ENCODE measurements at places on chromosomes 6 and 20.

DNA sequence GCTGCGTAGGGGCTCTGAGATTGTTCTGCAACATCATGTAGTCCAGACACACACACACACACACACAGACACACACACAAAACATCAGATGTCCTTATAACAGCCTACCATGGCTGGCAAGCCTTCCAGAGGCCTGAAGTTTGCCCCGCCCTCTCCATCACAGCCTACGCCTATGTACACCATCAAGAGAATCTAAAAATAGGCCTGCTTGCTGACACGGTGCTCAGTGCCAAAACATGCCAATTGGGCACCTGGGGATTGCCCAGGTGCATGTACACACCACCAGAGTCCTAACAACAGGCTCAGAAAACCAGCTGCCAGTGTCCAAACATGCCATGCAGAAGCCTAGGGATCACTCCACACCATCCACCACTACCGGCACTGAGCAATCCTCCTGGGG, 391.7 kb upstream of the SPTLC3 start:
- peak; percentile 15 for DNase-seq

DNA sequence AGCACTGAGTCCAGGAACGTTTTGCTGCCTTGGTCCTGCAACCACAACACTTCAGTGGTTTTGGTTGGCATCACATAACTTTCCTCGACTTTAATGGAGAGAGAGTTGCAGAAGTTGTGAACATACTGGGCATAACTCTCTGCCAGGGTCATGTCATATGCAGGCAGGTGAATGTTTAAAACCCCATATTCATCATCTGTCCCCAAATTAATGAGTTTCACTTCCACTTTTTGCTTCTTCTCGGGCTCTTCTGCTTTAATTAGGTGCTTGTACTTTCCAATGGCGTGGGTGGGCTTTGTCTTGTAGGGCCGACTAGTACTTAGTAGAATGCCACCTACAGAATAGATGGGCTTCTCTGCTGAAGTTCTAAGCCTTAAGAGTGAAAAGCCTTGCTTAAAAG, 45.2 kb upstream of the TFAP2A start:
- DNase-seq, result peak; percentile 53

GRCh38 chr20:34500823-34501222, 15.4 kb upstream of the DYNLRB1 start:
- no peak for DNase-seq

GRCh38 chr6:17725083-17725482, 18.4 kb upstream of the NUP153 start:
- no peak for DNase-seq

DNA sequence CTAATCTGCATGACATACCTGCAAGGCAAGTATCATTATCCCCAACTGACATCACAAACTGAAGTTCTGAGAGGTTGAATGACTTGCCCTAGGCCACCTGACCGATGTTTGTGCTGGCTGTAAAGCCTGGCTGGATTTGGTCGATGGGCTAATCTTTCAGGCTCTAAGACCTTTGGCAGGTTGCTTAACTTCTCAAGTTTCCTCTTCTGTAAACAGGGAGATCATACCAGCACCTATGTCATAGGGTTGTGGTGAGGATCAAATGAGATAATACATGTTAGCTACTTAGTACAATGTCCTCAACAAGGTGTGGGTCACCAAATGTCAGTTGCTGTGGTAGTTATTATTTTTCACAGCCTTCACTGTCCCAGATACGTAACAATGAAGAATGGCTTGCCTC, 14.2 kb downstream of the ANKRD66 start:
- no peak for DNase-seq

GRCh38 chr6:36223706-36224105, 27.2 kb downstream of the BRPF3 start:
- no peak for DNase-seq

DNA sequence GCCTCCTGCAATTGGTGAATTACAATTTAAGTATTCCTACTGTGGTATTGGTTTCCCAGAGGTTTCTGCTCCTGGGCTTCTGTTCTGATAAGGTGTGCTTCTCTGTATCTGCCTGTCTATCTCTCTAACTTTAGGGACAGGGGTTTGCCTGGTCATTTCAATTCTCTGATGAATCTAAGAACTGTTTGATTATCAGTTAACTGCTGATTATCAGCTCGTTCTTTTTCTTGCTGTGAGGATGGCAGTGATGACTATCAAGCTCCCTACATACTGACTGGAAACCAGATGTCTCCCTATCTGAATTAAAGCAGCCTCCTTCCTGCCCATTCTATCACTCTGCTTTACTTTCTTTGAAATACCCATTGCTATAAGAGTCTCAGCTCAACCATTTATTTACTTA, 120.5 kb downstream of the INSM1 start:
- no peak for DNase-seq

GRCh38 chr6:25250878-25251277, 28.3 kb upstream of the CARMIL1 start:
- DNase-seq, result peak; percentile 69

DNA sequence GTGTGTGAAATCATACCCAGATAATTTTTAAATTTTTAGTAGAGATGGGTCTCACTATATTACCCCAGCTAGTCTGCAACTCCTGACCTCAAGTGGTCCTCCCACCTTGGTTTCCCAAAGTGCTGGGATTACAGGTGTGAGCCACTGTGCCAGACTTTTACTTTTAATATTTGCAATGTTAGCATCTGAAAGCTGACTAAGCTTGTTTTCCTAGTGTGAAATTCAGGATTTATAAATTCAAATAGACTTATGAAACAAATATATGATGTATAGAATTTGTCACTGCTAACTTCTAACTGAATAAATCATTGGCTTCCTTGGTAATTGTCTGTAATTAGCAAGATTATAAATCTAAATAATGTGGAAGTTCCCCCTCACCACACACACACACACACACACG, 58.8 kb upstream of the SLC22A23 start:
- no peak for DNase-seq

GRCh38 chr6:5462856-5463255, 201.5 kb downstream of the FARS2 start:
- DNase-seq, result no peak

DNA sequence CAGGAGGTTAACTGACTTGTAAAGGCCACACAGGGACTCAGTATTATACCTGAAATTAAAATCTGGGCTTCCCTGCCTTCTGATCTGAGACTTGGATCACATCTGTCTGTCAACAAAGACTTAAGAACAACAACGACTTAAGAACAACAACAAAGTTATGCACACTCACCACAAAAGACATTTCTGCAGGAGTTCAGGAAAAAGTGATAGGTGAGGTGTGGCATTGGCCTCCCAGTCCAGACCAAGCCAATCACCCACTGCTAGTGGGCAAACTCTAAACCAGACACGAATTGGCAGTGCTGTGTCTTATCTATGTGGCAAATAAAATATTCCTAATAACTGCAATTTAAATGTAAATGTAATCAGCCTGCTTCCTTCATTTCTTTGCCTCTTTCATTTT, 61.3 kb downstream of the PRDM1 start:
- DNase-seq, result no peak

- no peak for DNase-seq
Observed at GRCh38 chr6:119921491-119922010, 572.0 kb upstream of the MAN1A1 start.

GRCh38 chr6:34491091-34491430, 25.2 kb downstream of the PACSIN1 start:
- DNase-seq, result no peak

DNA sequence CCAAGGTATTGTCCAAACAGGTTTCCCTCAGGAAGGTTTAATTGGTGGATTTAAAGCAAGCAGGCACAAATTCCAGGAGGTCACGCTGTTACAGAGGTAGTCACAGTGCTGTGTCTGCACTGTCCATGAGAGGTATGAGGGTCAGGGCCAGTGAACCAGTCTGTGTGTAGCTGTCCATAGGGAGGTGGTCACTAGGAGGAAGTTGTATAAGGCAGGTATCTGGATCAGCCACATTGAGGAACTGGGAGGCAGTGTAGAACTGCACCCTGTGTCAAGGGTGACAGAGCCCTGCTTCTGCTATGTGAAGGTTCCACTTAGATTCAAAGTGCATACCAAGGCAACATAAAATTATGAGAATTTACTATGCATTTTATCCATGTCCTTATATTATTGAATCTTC, 73.3 kb downstream of the MAP3K4 start:
- no peak for DNase-seq

- no peak for DNase-seq
Observed at GRCh38 chr20:7210910-7211309, 443.4 kb downstream of the BMP2 start.

DNA sequence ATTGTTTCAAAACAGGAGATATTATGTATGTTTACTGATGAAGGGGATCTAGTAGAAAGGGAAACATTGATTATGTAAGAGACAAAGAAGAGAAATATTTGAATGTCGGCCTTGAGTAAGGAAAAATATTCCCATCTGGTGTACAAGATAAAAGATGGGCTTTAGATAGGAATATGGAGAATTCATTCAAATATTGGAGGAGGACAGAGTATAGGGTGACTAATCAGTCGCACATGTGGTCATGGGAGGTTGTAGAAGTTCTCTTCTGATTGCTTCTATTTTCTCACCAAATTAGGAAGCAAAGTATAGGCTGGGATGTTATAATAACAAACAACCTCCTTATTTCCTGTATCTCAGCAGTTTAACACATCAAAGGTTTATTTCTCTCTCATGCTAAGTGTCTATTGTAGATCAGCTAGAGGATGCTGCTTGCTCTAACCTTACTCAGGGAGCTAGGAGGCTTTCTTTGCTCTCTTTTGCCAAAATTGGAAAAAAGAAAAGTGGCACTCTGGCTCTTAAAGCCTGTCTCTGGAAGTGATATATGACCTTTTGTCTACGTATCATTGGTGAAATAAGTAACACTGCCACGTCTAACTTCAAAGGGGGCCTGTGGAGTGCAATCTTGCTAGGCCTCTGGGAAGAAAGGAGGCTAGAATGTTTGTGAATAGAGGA, 1.2 kb upstream of the HDDC2 start:
- no peak for DNase-seq

DNA sequence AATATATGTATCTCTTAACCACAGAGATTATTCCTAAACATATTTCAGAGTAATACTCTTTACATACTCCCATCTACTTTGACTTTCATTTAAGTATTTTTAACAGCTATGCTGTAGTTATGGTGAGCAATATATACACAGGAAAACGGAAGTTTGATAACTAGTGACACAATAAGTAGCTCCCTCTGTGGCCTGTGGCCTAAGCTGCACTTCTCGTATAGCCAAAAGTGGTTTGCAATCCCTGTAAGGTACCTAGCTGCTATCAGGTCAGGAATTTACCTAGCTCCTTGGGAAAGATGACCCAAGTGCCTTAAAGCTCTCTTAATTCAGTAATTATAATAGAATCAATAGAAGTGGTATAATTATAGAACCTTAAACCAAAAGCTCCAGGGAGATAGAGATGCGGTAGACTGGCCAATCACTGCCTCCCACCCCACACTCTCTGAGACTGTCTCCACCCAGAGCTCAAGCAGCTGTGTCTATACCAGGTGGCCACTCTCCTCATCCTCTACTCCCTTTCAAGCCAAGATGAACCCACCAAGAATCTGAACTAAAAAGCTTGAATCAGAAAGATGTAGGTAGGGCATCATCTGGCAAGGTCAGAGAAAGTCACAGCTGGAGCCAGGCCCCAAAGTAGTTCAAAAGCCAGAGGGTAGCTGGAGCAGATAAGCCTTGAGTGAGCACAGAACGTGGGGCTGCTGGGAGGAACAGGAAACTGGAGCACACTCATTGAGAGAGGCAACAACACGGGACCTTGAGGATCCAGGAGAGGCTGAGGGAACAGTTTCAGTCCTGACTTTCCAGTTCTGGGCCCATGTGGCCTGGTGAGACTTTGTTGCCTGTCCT, 84.9 kb upstream of the ASF1A start:
- DNase-seq, result no peak

GRCh38 chr6:84348801-84349200, 121.4 kb upstream of the CEP162 start:
- DNase-seq, result no peak

DNA sequence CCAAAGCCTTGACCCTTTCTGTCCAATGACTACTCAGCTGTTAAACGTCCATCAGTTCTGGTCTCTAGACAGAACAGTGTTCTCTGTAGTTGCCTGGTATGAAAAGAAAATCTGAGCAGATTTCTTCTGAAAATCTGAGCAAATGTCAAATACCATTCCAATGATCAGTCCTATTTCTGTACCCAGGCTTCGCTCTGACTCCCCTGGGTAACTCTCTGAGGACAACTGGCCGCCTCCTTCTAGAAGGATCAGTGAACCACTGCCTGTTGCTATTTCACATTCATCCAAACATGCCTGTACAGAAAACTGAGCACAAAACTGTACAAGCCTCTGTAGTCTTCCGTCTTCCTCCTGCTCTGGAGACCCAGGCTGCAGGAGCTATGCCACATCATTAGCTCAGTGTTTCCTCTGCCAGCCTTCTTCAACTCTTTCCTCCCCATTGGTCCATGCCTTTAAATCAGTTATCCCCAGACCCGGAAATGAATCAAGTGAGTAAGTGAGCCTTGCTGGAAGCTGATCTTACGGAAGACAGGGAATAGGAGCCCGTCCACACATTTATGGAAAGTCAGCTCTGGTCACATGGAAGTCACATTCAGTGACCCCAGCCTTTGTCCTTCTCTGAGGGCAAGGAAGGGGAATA, 63.3 kb downstream of the DAAM2 start:
- no peak for DNase-seq

GRCh38 chr20:40291493-40292135, 397.4 kb downstream of the MAFB start:
- DNase-seq, result no peak

DNA sequence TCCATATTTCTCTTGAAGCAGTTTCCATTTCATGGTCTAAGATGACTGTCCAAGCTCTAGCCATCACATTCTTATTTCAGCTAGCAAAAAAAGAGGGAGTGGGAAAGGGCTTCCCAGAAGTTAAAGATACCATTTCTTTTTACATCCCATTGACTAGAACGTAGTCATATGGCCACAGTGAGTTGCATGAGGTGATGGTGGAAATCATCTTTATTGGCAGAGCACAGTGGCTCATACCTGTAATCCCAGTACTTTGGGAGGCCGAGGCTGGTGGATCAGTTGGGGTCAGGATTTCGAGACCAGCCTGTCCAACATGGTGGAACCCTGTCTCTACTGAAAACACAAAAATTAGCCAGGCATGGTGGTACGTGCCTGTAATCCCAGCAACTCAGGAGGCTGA, 99.6 kb downstream of the ISM1 start:
- DNase-seq, result no peak

DNA sequence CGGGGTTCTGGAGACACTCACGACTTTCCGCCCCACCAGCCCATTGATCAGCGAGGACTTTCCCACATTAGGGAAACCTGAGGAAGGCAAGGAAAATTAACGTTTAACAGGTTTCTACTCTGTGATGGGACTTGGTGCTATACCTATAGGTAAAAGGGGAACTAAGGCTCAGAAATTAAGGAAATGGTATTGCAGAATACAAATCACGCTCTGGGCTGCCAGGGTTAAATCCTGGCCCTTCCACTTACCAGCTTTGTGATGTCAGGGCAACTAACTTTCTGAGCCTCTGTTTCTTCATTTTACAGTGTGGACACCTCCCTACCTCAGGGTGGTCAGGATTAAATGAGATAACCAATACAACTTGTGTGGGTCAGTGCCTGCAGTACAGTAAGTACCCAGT, 8.8 kb downstream of the GNL1 start:
- no peak for DNase-seq

All from MM.1S (cell line).